ENCODE measurements at places on chromosomes 2 and 18.

GRCh38 chr2:214076527-214076926 lies 334.3 kb upstream of the VWC2L start:
- DNase-seq, result no peak

DNA sequence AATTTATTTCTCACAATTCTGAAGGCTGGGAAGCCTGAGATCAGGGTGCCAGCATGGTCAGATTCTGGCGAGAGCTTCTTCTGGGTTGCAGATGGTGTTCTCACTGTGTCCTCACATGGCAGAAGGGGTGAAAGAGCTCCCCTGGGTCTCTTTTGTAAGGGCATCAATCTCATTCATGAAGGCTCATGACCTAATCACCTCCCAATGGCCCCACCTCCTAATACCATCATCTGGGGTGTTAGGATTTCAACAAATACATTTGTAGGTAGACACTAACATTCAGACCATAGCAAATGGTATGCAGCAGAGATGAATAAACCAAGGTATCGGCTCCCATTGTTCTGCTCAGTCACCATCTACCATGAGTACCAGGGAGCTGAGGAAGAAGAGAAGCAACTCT lies 32.7 kb downstream of the YPEL5 start:
- DNase-seq, result no peak

GRCh38 chr2:136114382-136114781 lies 3.6 kb downstream of the CXCR4 start:
- no peak for DNase-seq

GRCh38 chr2:158904627-158905177 lies 63.7 kb upstream of the TANC1 start:
- no peak for DNase-seq

- DNase-seq, result no peak
Observed at GRCh38 chr2:120439637-120440384, 93.9 kb downstream of the INHBB start.

DNA sequence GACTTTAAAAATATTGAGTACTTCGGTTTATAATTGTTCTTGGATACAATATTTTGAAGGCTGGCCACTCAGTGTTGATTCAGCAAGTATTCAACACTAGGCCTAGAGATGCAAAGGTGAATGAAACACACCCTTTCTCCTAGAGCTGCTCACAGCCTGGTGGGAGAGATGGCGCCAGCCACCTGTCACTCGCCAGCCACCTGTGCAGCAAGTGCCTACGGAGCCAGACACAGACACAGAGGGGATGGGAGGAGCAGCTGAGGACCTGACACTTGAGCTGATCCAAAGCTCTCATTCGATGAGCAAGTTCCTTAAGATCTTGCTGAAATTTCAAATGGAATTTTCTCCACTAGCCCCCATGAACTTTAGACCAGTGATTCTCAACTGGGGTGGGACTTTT lies 151.1 kb upstream of the RIOK3 start:
- DNase-seq, result no peak

DNA sequence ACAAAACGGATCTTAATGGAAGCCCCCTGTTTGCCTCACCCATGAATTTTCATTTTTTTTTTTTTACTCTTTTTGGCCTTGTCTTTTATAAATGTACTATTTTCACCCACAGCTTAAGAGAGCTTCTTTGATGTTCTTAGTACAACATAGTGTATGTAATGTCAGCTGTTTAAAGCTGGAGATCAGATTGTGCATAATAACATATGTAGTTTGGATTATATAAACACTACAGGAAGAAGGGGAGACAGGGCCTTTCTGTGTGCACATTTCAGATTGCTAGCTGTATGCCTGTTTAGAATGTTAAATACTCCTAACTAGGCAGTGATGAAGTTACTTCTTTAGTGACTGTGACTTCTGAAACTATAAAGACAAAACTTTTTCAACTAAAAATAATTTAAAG lies 2.1 kb upstream of the TANC1 start:
- DNase-seq, result no peak

DNA sequence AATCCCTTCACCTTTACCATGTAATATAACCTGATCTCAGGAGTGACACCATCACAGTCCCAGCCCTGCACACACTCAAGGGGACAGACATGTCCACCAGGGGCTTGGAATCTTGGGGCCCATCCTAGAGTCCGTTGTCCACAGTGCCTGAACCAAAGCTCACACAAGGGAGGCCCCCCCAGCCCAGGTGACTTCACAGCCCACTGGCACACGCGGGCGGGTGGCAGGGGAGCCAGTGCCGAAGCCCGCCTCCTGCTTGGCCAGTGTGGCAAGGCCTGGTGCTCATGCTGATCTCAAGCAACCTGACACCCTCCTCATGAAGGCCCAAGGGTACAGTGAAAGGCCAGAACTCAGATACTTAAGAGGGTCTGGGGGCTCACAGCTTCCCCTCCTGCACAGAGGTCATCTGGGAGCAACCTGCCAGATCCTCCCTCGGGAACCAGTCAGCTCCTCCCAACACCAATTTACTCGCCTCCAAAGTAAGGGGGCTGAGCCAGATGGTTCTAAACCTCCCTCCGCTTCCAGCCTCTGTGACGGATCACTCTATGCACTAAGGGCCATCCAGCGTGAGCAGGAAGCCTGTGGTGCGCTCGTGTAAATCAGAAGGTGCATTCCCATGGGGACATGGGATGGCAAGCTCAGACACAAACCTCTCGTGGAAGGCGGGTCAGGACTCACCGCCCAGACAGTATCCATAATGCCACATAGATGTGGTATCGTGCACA lies 3.2 kb upstream of the RAB17 start:
- no peak for DNase-seq

- DNase-seq, result no peak
Observed at GRCh38 chr18:79300413-79300812, 95.3 kb upstream of the NFATC1 start.

DNA sequence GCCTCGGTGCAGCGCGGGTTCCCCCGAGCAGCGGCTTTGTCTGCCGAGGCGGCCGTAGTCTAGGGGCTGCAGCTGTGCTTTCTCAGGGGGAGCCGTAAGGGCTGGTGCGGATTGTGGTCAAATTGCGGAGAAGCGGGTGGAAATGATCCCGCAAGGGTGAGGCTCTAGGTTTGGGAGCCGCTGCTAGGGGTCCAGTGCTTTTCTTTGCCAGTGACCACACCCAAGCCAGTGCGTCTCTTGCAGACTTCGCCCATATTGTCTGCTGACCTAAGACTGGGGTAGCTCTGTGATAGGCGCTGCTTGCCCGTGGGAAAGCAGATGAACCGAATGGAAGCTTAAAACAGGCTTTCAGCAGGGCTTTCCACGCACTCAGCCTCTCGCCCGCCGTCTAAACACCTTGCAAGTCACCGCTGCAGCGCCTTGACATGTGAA lies 2.1 kb downstream of the DPYSL5 start:
- DNase-seq, result no peak

DNA sequence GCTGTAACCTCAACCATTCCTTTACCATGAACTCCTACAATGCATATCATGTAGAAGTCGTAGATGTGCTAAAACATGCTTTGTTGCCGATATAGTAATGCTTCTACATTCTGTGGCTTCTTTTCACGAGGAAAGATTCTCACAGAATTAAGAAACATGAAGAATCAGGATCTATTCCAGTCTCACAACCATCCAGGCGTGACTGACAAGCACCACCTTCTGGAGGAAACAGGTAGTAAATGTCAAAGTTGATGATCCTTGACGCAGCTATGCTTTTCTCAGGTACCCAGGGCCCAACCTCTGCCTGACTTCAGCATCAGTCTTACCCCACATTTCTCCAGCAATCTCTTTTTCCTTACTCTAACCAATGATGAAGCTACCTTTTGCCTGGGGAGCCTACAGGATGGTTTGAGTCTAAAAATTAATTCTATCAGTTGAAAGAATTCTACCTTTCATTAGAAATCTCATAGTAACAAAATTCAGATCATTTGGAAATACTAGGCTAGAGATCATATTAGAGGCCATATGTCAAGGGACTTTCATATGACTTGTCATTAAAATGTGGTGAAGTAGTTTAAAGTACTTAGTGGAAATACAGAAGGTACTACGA lies 123.3 kb upstream of the RND3 start:
- no peak for DNase-seq

- no peak for DNase-seq
Observed at GRCh38 chr2:58047373-58047935, 848 bp downstream of the VRK2 start.

DNA sequence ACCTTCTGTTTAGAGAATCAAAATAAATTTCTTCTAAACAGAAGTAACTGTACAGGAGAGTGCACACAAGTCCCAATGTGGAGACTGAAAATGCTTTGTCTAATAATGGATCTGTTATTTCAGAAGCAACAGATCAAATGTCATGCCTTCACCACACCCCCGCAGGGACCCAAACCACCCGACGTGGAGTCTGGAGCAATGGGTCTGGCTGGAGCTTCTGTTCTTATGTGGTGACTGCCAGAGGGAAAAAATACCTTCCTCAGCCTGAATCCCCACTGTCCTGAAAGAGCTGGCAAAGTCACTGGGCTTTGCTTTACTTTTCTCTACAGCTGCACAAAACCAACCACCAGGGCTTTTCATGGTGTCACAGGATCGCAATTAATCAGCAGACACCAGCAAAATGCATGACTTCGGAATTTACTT lies 119.0 kb upstream of the ZFP36L2 start:
- DNase-seq, result no peak

DNA sequence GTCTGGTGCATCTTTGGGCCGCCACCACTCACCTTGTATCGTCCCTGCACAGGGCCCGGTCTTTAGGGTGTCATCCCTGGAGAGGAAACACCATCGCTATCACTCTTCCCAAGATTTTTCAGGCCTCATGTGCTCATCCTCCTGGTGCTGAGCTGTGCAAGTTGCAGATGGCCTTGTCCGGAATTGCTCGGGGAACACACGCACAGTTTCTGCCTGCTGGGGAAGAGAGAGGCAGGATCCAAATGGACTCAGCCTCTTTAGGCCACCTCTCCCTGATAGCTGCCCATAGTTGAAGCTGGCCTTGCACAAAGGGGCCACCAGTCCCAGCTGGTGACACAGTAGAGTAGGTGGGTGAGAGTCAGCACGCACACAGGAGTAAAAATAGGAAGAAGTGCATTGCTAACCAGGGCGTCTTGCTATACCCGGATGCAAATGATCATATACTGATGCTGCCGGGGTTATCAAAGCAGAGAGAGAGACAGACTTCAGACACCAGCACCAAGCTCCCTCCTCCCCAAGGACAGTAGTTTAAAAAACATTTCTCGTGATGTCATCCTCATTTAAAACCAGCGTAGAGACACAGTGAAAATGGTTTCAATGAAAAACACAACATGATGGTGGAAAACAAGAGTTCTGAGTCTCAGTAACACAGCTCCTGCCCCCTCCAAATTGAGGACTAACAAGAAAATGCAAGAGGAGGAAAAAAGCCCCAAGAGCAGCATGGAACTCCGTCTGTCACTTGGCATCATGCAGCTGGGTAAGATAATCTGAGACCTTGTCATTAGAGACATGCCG lies 147.5 kb upstream of the NCK2 start:
- no peak for DNase-seq

- no peak for DNase-seq
Observed at GRCh38 chr2:174798801-174799200, 34.5 kb upstream of the CHRNA1 start.

DNA sequence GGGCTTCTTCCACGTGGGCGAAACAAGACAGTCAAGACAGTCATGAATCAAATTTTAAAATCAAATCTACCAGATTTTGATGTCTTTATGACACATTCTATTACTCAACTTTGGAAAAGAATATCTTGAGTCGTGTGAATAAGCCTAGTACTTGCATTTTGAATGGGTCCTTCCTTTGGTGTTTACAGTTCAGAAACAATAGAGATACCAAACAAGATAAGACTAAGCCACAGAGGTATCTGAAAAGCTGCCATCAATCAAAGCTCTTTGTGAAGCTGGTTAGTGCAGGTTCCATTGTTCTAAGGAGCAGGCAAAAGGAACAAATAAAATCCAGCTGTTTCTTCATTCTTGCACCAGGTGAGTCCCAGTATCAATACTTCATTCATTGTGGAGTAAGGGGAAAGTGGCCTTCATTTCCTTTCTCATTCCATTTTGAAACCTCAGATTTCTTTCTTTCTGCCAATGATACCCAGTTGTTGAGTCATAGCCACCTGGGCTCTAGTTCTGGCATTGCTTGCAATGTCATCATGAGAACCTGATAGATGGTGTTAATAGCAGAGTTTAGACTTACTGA lies 151.7 kb upstream of the L3MBTL4 start:
- no peak for DNase-seq

DNA sequence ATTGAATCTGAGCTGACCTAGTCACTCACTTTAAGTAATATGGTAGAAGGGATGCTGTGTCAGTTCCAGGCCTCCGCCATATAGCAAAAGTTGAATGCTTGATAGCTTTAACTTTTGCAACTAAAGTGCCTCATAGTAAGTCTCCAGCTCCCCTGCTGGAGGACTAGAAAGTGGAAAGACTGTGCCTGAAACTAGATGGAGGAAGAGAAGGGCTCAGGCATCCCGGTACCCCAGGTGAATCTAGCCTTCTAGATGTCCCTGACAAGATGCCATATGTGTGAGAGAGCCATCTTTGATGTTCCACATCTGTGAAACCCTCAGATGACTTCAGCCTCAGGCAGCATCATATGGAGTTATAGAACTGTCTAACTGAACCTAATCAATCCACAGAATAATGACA lies 21.0 kb downstream of the OTX1 start:
- DNase-seq, result no peak

GRCh38 chr2:137999273-137999672 lies 35.0 kb downstream of the HNMT start:
- DNase-seq, result no peak

- DNase-seq, result no peak
Observed at GRCh38 chr2:160298960-160299359, 98.9 kb upstream of the ITGB6 start.

GRCh38 chr2:240899468-240899865 lies 3.5 kb upstream of the MAB21L4 start:
- DNase-seq, result no peak

DNA sequence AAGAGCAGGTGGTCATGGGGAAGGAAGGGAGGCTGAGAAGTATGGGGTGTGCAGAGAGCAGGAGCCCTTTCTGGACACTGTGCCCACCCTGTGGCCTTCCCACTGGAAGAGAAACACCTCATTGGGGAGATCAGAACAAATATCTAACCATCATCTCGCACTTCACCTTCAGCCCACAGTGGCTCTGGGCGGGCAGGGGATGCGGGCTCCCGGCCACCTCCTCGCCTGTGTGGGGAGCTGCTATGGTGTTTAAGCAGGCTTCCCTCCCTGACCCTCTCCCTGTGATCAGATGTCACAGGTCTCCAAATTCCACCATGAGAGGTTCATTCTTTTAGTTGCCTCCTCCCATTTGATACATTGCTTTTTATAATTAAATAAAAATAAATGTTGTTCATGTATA lies 5.0 kb downstream of the FBLN7 start:
- no peak for DNase-seq

GRCh38 chr2:168698969-168699368 lies 103.5 kb upstream of the NOSTRIN start:
- DNase-seq, result no peak

Data from stimulated activated naive CD4-positive, alpha-beta T cell (primary cell).